ENCODE measurements at places on chromosomes 7 and 10. TPM values are rescaled to one million over a fixed set of nuclear protein-coding genes. Genes with fewer than 3 reads are reported as not detected.

DNA sequence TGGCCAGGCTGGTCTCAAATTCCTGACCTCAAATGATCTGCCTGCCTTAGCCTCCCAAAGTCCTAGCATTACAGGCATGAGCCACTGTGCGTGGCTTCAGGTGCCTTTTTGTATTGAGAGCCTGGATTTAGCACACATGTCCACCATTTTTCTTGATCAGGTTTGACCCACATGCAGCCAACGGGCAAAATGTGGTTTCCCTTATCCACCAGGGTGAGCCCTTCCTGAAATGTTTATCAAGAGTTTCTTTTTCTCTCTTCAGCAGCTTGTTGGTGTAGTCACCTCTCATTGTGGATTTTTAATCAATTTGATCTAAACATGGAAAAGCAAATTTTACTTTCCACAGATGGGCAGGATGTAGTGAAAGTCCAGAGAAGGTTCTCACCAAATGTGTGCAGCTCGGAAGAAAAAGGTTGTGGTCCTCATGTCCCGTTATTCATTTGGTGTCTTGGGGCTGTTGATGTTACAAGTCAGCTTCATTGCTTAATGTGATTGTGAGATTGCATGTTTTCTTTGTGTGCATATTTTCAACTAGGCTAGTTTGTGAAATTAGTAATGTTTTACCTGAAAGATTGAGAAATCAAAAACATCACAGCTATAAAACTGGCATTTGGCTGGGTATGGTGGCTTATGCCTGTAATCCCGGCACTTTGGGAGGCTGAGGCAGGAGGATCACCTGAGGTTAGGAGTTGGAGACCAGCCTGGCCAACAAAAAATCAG lies 28.9 kb downstream of the GUSB start:
- DNase-seq: no peak

DNA sequence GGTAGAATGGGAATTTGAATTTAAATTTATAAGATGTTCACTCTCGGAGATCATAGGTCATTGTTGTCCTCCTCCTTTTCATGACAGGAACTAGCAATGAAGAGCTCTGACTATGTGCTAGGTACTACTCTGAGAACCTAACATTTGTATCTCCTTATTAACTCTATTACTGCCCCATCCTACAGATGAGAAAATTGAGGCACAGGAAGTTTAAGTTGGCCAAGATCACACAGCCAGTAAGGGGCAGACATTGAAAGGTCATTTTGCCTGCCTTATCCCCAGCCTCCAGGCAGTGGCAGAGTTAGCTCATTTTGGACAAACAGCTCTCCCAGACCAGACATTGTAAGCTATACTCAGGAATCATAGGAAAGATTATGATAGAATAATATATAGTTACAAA lies 6.0 kb downstream of the SRGN start:
- DNase-seq: no peak

GRCh38 chr7:30937416-30937815 lies 25.8 kb downstream of the AQP1 start:
- DNase-seq: no peak

DNA sequence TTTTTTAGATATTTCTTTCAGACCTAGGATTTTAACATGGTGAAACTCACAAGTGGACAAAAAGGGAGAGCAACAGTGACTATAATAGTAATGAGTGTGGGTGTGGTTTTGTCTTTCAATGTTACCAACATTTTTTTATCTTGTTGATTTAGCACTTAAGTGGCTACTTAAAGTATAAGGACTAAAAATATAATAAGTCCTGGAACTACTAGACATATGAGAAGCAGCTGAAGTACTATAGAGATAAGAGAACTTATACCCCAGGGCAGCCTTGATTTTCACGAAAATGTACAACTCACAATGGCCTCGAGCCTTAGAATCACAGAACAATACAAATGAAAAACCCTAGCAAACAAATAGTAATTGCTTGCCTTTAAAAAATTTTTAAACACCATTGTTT lies 1151.8 kb downstream of the TYW1 start:
- DNase-seq: no peak

MYPN gene
- total RNA-seq: 1.8 TPM

SYT15 gene
- 0.11 TPM for total RNA-seq

All from Daoy (cell line).